ENCODE measurements at places on chromosomes 7 and 10. TPM values are rescaled to one million over a fixed set of nuclear protein-coding genes. Genes with fewer than 3 reads are reported as not detected.

Gene CHAT
- not detected for total RNA-seq

Gene KCND2
- total RNA-seq, result not detected

Gene C10orf53
- not detected for total RNA-seq

Gene XRCC2
- total RNA-seq, result 15.6 TPM

Gene FAM241B
- total RNA-seq, result 5.4 TPM

Gene PAOX
- total RNA-seq, result 5.8 TPM

Gene TMEM273
- total RNA-seq, result 25.6 TPM

Gene SPDYE2B
- total RNA-seq, result not detected

Measured in activated CD8-positive, alpha-beta T cell treated with anti-CD3 and anti-CD28 coated beads, Interleukin-2, amount 10 ng/mL, durations not matched to agents 7 days and 5 days (primary cell).